ENCODE measurements at places on chromosomes 11 and 22.
A peak's percentile ranks its signal among the peaks of the same experiment; 100 is the strongest.

- no peak for DNase-seq
These were observed 97.0 kb upstream of the PRR5 start for GRCh38 chr22:44604991-44605390.

DNA sequence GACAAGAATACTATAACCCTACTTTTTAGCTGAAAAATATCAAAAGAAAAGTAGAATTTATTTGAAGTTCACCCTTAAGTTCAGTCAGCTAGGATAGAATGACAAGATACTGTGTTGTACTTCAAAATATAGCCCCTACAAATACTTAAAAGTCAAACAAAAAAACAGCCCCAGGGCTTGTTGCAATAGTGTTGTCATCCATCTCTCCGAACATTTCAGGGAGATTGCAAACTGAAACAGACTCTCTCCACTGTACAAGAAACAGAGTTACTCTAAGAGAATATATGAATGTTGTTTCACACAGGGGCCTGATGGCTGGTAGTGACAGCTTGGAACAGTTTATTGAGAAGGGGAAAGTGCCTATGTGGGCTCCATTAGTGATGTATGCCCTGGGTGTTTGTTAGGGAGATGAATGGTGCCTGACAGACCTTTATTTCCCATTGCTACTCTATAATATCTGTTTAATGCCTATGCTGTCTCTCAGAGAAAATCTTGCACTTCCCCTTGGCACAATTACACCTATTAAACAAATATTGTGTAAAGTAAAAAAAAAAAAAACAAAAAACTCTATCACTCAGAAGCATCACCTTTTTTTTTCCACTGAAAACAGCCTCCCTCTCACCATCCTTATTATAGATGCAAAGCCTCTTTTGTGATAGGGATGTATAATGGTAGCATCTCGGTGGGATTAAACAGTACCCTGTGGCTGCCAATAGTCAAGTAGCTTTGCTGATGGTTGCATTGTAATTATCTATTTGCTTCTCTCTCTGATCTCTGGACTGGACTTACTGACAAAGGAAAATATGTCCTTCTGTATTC, 506.3 kb upstream of the LUZP2 start:
- DNase-seq = no peak

DNA sequence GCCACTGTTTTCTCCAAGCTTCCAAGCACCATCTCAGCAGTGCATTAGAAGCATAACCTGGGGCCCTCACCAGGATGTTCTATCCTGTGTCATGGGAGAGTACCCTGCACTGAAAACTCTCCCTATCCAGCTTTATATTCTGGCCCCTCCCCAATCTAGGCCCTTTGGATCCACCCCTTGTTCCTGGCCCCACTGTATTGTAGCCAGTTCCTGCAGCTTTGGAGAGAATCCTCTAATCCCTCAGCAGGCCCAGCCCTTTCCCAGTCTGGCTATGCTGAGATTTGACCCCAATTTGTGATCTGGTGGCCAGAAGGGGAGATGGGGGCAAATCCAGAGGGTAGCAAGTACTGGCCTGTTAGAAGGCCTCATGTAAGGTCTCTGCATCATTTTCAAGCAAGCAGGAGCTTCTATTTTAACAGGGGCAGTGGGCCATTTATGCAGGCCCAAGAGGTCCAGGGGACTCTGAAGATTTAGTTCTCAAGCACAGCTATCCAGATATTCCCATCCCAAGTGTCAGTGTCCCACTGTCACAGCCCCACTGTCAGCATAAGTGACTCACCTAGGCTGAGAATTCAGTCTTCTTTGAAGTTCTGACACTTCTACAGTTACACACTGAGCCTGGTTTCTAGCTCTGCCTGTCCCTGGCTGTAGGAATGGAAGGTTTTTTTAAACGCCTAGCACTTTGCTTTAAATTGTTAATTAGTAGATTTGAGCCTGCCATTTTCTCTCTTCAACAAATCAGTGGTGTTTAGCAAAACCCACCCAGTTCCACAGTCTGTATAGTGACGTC, 589.5 kb upstream of the CADM1 start:
- DNase-seq = no peak

GRCh38 chr11:44743959-44744557, 17.3 kb downstream of the TSPAN18 start:
- peak; percentile 52 for DNase-seq

GRCh38 chr22:41023299-41023623, 69.1 kb upstream of the EP300 start:
- no peak for DNase-seq
